T-cell (primary cell): ENCODE measurements at places on chromosomes 7 and 10.

GRCh38 chr10:5840314-5841307, 27.4 kb upstream of the GDI2 start:
- no peak overlapping the region for H3K4me3 ChIP-seq
- no peaks in the 10 kb centered on the region for H3K27me3 ChIP-seq
- peak overlapping the region; percentile 58 for H3K27ac ChIP-seq
- H3K36me3 ChIP-seq: no peaks in the 10 kb centered on the region
- H3K4me1 ChIP-seq: no peaks in the 10 kb centered on the region

DNA sequence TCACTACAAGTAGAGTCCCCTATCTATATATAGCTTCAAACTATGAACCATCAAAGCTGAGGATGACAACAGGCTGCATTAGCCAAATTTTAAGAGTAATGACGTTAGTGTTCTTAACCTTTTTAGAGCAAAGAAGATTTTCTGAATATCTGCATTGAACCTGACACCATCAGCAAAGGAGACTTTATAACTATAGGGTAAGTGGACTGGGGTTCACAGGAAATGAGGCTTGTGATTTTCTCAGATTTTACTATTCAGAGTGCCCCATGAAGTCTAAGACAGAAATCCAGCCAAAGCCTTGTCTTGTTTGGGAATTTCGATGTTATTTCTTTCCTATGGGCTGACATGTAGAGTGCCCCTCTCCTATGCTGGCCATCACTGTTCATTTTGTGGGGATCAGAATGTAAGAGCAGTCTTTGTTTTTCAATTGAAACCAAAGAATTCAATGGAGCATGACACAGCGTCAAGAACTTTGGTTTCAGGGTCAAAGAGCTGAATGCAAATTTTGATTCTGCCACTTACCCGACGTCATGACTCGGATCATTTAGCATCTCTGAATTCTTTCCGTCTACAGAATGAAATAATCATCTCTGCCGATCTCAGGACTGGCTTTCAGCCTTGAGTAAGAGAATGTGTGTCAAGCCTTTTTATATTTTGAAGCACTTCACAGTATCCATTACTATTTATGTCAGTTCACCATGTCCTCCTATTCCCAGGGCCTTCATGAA, 52.7 kb downstream of the DENND11 start:
- no peak for DNase-seq
- no peak overlapping the region for H3K27ac ChIP-seq
- no peaks in the 10 kb centered on the region for H3K27me3 ChIP-seq
- H3K4me1 ChIP-seq: no peaks in the 10 kb centered on the region
- no peak overlapping the region for H3K4me3 ChIP-seq

DNA sequence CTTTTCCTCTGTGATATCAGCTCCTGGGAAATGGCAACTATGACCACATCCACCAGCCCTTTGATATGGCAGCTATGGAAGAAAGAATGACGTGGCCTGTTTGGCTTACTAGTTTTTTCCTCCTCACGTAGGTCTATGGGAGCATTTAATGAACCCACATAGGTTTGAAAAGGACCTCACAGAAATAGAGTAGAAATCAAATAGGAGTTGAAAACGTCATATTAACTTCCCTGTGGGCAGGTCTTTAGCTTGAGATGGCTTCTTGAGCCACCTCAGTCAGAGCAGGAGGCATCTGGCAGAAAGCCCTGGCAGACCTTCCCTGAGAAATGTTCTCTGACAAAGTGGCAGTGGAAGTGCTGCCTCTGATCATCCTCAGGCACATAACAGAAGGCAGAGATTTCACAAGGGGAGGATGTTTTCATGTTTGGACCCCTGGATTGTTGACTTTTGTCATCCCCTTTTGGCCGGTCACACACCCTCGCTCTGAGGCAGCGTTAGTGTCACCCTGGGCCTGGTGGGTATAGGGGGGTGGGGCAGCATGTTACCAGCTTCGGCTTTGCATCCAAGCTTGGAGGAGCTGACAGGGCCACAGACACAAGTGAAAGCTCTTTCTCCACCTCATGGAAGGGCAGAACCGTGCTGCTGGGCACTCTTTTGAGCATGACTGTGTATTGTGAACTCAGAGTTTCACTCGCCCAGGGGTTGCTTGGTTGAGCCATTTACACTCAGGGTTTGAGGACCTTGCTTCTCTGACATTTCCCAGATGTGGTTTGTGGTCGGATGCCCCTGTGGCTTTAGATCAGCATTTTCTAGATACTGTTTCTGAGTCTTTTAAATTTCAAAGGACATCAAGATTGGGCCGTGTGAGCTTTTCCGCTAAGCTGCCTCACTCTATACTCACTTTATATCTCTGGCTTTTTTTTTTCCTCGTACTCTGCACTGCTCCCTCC, 184.2 kb downstream of the STK31 start:
- no peak overlapping the region for H3K27ac ChIP-seq
- H3K4me1 ChIP-seq: peaks cover 24% of the 10 kb centered on the region
- no peak overlapping the region for H3K4me3 ChIP-seq
- H3K27me3 ChIP-seq: no peaks in the 10 kb centered on the region
- DNase-seq: no peak

GRCh38 chr10:53601260-53601875, 828.8 kb upstream of the MBL2 start:
- no peak overlapping the region for H3K4me3 ChIP-seq
- H3K27me3 ChIP-seq: no peaks in the 10 kb centered on the region
- H3K27ac ChIP-seq: no peak overlapping the region
- H3K4me1 ChIP-seq: no peaks in the 10 kb centered on the region
- no peaks in the 10 kb centered on the region for H3K36me3 ChIP-seq

DNA sequence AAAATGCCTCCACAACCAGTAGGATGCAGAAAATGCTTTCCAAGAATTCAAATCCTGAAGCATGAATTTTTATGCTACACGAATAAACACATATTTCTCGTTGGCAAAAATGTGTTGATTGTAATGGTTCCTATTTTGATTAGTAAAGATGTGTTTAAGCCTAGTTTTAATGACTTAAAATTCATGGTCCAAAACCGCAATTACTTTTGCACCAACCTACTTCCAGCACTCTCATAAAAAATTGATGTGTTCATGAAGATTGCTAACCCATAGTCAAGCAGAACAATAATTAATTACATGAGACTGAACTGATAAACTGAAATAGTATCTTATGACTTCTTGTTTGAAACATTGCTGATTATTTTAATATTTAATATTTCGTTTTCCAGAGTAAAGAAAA, 828.8 kb downstream of the CCSER2 start:
- DNase-seq: no peak
- H3K27me3 ChIP-seq: no peaks in the 10 kb centered on the region
- H3K27ac ChIP-seq: no peak overlapping the region
- H3K36me3 ChIP-seq: no peaks in the 10 kb centered on the region

DNA sequence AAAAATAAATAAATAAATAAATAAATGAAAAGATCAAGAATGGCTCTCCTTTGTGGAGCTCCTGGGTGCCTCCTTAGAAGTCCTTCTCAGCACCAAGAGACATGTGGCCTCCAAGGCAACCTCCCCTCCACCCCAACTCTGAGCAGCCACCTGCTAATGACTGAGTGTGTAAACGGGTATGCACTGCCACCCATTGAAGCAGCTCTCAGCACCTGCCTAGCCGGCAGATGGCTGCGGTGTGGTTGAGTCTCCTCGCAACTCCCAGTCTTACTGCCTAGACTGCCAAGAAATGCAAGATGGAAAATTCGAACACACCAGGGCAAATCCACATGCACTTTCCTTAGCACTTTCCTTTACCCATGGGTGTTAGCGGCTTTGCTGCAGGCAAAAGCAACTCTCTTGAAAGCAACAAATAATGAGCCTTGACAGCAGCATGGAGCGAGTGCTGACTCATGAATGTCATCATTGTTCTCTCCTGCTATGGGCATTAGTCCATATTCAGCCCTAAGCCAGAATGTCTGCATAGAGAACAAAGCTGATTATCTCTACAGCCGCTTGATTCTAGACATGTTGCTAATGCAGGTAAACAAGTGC, 913.9 kb upstream of the AUTS2 start:
- no peak overlapping the region for H3K4me3 ChIP-seq
- no peaks in the 10 kb centered on the region for H3K4me1 ChIP-seq
- no peak overlapping the region for H3K27ac ChIP-seq
- DNase-seq: no peak
- H3K27me3 ChIP-seq: no peaks in the 10 kb centered on the region

DNA sequence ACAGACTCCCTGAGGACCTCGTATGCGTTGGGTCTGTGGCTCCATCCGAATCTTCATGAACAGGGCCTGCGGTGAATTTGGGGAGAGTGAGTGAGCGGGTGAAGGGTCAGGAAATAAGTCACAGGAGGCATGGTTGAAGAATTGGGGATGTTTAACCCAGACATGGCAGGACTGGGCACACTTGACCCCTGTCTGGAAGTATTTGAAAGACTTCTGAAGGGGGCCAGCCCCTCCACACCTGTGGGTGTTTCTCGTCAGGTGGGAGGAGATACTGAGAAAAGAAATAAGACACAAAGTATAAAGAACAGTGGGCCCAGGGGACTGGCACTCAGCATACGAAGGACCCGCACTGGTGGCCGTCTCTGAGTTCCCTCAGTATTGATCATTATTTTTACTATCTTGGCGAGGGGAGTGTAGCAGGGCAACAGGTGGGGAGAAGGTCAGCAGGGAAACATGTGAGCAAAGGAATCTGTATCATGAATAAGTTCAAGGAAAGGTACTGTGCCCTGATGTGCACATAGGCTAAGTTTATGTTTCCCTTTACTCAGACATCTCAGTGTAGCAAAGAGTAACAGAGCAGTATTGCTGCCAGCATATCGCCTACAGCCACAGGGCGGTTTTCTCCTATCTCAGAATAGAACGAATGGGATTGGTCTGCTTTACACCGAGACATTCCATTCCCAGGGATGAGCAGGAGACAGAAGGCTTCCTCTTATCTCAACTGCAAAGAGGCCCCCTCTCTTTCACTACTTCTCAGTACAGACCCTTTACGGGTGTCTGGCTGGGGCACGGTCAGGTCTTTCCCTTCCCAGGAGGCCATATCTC, 38.2 kb upstream of the PFKFB3 start:
- no peak for DNase-seq
- H3K4me1 ChIP-seq: peaks cover 44% of the 10 kb centered on the region
- H3K4me3 ChIP-seq: peak overlapping the region; percentile 66

DNA sequence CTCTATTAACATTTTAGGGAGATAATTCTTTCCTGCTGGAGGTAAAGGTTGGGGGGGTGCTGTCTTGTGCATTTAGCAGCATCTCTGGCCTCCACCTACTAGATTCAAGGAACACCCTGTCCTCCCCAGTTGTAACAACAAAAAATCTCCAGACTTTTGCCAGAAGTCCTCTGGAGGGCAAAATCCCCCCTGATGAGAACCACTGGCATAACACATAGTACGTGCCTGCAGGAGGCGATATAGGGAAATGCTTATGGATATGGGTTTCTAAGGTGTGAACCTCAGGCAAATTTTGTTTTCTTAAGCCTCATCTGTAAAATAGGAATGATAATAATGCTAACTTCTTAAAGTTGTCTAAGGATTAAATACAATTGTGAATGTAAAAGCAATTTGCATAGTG, 2.9 kb upstream of the OSBPL3 start:
- no peaks in the 10 kb centered on the region for H3K36me3 ChIP-seq
- no peak overlapping the region for H3K27ac ChIP-seq
- no peaks in the 10 kb centered on the region for H3K27me3 ChIP-seq
- no peak for DNase-seq

DNA sequence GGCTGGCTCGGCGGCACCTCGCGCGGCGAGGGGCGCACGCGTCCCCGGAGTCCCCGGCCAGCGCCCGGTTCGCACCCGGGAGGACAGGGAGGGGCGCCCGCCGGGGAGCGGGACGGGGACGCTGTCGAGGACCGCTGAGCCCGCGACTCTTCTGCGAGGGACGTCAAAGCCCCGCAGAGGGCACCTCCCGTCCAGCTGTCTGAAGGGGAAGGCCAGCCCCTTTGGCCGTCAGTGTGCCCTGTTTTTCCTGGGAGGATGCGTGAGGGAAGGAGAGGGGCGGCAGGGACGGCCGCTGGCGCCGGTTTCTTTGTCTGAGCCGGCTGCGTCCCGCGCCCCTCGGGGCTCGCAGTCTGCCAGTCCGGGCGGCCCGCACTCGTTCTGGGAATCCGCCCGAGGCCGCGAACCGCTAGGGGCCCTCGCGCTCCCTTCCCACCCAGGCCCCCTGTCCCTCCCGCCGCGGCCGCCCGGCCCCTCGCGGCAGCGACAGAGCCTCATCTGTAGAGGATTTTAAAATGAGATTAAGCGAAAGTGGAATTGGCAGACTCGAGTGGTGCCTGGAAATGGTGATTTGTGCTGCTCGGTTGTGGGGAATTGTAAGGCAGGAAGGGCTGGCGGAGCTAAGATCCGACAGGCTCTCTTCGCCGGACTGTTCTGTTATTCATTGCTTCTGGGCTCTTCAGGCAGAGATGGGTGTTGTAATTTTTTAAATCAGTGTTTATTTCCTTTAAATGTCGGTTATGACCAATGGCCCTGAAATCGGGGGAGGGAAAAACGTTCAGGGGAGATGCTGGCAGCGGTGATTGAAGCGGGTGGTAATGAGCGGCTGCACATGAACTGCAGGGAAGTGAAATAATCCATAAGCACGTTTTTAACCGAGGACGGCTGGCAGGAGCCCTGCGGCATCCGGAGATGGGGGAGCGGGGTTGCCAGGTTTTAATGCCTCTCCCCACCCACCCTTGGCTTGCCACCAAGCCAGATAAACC, 618 bp upstream of the RELN start:
- no peak overlapping the region for H3K27ac ChIP-seq
- no peaks in the 10 kb centered on the region for H3K36me3 ChIP-seq
- DNase-seq: no peak
- H3K4me3 ChIP-seq: no peak overlapping the region

- DNase-seq: no peak
- peaks cover 51% of the 10 kb centered on the region for H3K4me1 ChIP-seq
- no peak overlapping the region for H3K4me3 ChIP-seq
- no peaks in the 10 kb centered on the region for H3K36me3 ChIP-seq
- H3K27me3 ChIP-seq: no peaks in the 10 kb centered on the region
- no peak overlapping the region for H3K27ac ChIP-seq
Observed at GRCh38 chr10:32360884-32361283, 13.9 kb upstream of the EPC1 start.

- peaks cover 2% of the 10 kb centered on the region for H3K36me3 ChIP-seq
- H3K4me3 ChIP-seq: no peak overlapping the region
- no peak for DNase-seq
- H3K4me1 ChIP-seq: no peaks in the 10 kb centered on the region
- H3K27ac ChIP-seq: no peak overlapping the region
Observed at GRCh38 chr7:77266291-77266794, 66.7 kb upstream of the FGL2 start.

GRCh38 chr7:157596881-157597280, 260.1 kb downstream of the DNAJB6 start:
- H3K27ac ChIP-seq: no peak overlapping the region
- no peaks in the 10 kb centered on the region for H3K27me3 ChIP-seq
- DNase-seq: no peak
- H3K4me3 ChIP-seq: no peak overlapping the region
- H3K4me1 ChIP-seq: no peaks in the 10 kb centered on the region
